ENCODE measurements at places on chromosomes 6 and 20. TPM values are rescaled to one million over a fixed set of nuclear protein-coding genes. Genes with fewer than 3 reads are reported as not detected.

CALHM5 gene
- total RNA-seq, result 4.6 TPM

NRSN1 gene
- 0.39 TPM for total RNA-seq

HMGA1 gene
- total RNA-seq, result 38.5 TPM

DEF6 gene
- 10.9 TPM for total RNA-seq

APOBEC2 gene
- 60.6 TPM for total RNA-seq

HLA-DOB gene
- total RNA-seq, result 0.69 TPM

MOCS1 gene
- total RNA-seq, result 21.7 TPM

TTK gene
- total RNA-seq, result 12.0 TPM

PBOV1 gene
- total RNA-seq, result not detected

OVOL2 gene
- 1.8 TPM for total RNA-seq

TREM1 gene
- total RNA-seq, result 1.6 TPM

SAMD5 gene
- 28.9 TPM for total RNA-seq

TXLNB gene
- total RNA-seq, result 15.0 TPM

AIF1 gene
- 23.8 TPM for total RNA-seq

PNPLA1 gene
- 4.2 TPM for total RNA-seq

Measured in skin of body (tissue), 3 donors.